NCI-H1417 (cell line): ENCODE measurements at places on chromosomes 12 and 14.

DNA sequence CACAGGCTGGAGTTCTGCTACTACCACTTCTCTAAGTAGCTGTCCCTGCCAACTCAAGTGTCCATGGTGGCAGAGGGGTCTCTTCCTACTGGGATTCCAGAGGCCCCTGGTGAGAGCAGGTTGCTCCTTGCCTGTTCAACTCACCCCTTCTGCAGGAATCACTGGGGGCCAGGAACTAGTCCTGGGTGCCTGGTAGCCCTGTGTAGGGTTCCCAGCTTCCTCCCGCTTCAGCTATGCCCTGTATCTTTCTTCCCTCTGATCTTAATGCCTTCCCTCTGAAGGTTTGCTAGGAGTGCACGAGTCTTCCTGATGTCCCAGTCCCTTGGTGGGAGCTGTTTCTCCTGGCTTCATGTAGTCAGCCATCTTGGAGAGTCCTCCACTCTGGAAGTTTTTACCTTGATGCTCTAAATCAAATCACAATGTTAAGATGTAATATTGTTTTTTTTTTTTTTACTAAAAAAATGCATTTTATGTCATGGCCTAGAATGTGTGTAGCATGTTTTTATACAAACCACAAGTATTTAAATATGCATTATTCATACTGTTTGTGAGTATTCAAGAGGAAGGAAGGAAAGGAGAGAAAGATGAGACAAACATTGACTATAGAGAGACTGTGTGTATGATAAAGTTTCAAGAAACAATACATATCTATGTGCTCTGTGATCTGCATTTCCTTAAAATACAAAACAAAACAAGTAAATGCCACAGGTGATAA is 54.7 kb downstream of the FRS2 start:
- no peak for DNase-seq

DNA sequence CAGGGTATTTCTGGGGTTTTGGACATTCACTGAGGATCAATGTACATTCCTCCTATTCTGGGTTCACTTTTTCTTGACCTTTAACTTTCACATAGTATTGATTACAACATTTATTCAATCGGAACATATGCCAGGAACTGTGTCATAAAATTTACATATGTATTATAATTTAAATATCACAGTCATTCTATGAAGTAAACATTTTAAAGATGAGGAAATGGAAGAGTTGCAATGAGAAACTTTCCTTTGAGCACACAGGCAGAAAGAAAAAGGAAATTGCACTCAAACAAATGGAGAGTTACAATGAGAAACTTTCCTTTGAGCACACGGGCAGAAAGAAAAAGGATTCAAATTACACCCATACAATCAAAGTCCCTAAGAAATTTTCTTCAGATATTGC is 3.1 kb downstream of the MUCL1 start:
- DNase-seq, result no peak

DNA sequence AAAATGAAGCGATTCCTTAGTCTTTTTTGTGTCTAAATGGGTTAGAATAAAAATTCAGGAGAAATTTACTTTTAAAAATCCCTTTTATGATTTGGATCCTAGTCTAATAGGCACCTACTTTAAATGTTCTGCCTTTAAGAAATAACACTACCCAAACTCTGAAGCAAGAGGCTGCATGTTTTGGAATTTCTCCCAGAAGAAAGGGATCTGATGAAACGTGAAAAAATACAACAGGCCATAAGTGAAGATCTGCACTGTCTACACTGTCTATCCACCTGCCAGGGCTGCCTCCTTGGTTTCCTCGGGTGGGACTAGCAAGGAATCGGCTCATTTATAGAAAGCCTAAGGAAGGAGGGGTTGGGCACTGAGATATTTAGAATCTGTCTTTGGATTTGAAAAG is 22.1 kb downstream of the ACVR1B start:
- DNase-seq, result no peak

GRCh38 chr12:5489760-5490406 is 58.0 kb downstream of the NTF3 start:
- no peak for DNase-seq

DNA sequence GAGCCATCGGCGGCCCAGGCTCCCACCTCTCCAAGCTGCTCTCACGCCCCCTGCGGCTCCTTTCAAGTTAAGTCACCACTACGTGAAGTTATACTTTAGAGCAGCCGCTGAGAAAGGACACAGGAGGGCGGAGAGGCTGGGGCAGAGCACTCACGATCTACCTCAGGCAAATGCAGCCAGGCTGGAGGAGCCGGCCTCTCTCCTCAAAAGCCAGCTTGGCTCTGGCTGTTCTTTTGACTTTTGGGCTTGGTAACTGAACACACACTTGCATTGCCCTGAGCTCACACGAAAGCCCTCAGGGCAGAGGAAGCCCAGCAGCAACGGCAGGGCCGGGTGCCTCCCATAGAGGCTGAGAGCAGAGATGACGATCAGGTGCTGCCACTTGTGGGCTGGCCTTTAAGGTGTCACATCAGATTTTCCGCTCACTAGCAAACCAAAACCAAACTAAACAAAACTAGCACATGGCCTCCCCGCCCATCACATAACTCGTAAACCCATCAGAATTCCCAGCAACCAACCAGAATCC is 75.2 kb downstream of the PITPNM2 start:
- DNase-seq, result peak; percentile 90

DNA sequence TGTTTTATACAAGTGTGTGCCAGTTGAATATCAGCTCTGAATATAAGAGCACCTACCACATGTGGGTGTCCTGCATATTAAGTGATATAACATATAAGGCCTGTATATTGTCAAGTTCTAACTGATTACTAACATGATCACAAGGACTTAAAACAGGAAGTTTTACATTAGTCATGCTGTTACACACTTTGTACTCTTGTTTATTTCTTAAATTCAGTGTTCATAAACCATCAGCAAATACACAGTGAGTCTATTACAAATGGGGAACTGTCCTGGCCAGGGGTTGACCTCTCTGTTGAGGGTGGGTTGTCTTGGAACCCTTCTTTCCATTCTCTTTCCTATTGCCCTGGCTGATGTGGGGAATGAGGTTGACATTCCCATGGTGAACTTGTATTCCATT is 19.1 kb downstream of the HELB start:
- DNase-seq, result no peak
